ENCODE measurements at places on chromosomes 5 and 9.

GRCh38 chr9:118362123-118362522, 657.9 kb downstream of the TLR4 start:
- DNase-seq, result no peak

GRCh38 chr9:112559629-112560413, 73.2 kb downstream of the KIAA1958 start:
- no peak for DNase-seq

- no peak for DNase-seq
These were observed 553 bp downstream of the MAP3K1 start for GRCh38 chr5:56815658-56816545.

DNA sequence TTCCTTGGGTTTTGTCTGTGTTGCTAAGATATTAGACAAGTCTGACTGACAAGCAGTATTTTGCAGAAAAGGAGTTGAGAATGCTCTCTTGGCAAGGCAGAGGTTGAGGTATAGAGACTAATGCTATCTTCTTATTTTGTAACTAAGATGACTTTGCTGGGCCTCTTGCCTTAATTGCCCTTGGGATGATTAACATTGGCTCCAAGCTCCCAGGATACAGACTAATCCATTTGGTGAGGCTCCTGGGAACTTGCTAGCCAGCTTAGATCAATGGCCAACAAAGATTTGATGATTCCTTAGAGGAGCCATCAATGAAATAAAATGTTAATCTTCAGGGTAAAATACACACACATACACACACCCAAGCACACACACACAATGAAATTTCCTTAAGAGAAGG, 28.7 kb upstream of the AP3B1 start:
- DNase-seq, result no peak

- DNase-seq, result no peak
These were observed 25.7 kb downstream of the SLC1A1 start for GRCh38 chr9:4515958-4516375.

DNA sequence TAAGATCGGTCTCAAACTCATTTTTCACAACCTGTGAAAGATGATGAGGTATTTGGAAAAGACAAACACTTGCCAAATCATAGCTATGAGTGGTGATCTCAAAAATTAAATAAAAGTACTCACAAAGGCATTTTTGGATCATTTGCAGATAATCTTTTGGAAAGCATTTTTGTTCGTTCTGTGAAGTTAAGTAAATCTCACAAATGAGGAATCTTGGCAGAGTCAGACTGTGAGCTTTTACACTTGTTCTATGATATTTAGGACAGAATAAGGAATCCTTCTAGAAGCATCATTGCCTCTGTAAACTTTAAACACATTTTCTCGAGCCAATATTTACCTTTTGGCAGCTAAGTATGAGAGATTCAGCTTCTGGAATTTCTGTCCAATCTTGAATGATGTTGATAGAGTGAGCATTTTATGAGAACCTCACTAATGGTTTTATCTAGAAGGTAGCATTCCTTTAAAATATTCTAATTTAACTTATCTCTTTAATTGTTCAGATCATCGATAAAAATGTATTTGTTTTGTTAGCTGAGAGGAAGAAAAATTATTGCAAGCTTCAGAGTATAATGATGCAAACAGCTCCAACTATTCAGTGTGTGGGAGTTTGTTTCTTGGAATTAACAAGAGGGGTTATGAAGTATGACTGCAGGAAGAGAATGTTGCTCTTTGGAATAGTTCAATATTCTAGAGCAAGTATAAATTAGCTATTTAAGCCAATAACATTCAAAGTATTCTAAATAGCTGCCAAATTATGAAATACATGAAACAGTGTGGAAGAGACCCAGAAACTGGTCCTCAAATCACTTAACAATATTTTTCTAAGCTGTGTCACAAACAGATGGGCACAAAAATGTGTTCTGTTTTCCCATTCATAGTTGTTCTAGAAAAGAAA, 48.6 kb upstream of the SLCO6A1 start:
- DNase-seq, result no peak

Measured in kidney epithelial cell (primary cell).